ENCODE measurements at places on chromosomes 16 and 17.

GRCh38 chr16:49643429-49644144 lies 212.3 kb downstream of the ZNF423 start:
- no peak for DNase-seq

DNA sequence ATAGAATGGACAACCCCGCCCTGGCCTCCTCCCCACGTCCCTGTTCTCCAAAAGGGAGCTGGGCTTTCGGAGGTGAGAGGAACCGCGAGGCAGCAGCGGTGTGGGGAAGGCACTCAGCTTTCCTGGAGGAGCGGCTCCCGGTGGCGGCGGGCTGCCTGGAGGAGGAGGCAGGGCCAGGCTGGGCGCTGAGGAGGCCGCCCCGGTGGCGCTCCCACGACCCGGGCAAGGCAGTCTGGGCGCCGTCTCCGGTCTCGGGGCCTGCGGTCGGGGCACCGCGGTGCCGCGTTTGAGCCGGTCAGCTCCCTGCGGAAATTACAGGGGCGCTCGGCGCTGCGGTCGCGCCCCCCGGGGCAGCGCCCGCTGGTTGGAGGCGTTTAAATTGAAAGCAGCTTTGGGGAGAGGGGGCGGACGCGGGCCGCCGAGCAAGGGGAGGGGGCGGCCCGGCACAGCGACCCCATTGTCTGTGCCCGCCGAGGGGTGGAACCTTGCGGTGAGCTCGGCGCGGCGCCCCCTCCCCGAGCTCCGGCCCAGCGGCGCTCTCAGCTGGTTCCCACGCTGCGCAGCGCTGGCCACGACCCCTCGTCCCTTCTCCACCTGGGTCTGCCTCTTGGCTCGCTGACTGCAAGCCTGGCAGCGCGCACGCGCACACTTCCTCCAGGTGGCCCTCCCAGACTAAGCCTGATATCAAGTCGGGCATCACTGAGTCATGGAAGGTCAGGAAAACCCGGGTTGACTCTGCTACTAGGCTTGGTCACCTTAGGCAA lies 58.7 kb upstream of the DLX4 start:
- no peak for DNase-seq

- DNase-seq: no peak
Observed at GRCh38 chr17:43469145-43469544, 14.6 kb upstream of the DHX8 start.

- DNase-seq: no peak
Observed at GRCh38 chr17:372157-373152, 19.8 kb upstream of the RPH3AL start.

GRCh38 chr16:76906552-76906951 lies 284.4 kb upstream of the MON1B start:
- DNase-seq: no peak

DNA sequence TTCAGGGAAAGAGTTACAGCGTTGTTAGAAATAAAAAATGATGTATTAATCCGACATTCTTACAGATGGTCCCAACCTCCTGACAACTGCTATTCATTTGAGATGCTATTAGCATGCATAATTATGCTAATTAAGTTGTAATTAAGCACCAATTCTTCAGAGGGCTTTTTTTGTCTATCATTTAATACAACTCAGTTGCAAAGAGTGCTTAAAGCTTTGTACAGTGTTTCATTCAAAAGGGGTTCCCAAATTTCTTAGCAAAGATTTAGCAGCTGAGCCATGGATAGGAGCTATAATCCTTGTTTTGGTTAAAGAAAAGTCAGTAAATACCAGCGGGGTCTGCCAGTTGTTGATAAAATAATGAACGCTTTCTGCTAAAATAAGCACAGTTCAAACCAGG lies 150.7 kb upstream of the DYNLRB2 start:
- DNase-seq: no peak

DNA sequence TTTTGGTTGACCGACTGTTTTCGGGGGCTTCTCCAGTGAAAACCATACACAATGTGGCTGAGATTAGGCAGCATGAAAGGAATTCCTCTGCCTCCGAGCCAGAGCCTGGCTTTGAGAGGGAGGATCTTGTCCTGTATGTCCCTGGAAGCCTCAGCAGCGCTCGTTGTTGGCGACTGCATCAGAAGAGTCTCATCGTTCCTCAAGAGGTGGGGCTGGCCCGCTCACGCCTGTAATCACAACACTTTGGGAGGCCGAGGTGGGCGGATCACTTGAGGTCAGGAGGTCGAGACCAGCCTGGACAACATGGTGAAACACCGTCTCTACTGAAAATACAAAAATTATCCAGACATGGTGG lies 15.0 kb downstream of the HS3ST6 start:
- DNase-seq: no peak

DNA sequence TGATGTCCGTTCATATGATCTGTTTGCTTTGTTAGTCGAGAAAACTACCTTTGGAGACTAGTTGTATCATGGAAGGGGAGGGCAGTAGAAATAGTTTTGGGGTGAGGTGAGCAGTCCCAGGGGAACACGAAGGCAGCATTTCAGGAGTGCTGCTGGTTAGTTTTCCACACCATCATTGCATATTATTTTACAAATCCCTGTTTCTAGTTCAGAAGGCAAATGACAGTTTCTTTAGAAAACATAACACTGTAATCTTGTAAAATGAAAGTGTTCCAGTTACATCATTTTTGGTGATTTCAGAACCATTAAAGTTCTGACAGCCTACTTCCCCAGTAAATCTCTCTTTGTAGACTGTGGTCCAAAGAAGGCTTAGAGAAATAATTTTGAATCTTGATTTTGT lies 25.4 kb downstream of the BANP start:
- no peak for DNase-seq

DNA sequence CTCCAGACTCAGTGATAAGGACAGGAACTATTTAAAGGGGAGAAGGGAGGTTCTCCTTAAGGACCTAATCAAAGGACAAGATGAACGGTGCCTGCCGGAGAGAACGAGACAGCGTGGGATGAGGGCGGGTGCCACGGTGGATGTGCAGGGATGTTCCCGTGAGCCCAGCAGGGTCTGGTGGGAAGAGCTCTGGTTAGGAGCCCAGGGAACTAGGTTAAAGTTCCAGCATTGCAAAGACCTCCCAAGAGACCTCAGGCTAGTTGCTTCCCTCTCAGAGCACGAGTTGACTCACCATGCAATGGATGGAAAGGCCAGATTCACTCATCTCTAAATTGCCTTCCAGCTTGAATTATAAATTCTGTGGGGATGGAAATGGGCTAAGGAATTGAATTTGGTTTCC lies 14.7 kb downstream of the CCR7 start:
- no peak for DNase-seq

DNA sequence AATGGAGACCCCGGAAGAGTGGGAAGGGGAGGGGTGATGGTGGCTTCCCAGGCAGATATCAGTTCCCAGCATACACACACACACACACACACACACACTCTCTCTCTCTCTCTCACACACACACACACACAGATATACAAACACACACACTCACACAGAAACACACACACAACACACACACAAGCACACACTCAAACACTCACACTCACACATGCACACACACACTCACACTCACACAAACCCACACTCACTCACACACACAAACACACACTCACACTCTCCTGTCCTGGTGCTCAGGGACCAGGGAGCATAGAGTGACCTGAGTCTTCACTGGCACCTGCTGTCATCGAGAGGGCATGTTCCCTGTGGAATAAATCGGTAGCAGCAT lies 5.6 kb downstream of the CA4 start:
- DNase-seq: no peak

DNA sequence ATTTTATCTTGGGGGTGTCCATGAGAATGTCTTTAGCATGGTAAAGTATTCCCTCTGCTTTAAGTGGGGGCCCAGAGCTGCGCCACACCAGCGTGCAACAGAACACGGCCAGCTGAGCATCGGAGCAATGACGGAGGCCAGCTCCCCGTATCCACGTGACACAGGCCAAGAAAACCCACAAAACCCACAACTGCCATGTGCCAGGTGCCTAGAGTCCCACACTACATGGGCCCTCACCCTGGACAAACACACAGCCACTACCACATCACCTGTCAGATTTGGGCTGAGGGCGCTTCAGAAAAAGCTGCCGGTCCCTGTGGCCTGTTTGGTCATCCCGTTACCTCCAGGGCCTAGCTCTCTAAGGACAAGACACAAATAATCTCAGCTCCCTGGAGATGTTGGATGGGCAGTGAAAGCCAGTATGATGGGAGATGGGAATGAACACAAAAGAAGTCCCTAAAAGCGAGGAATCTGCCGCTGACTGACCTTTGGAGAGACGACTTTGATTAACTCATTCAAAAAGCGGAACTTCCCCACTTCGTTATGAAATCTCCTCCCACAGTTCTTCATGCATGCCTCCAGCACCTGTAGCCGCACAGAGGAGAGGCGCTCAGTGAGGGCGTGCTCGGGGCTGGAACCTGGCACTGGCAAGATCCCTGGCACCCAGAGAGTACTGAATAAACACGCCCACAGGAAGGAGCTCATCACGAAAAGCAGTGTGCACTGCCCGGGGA lies 17.1 kb downstream of the GGA3 start:
- no peak for DNase-seq

- no peak for DNase-seq
Observed at GRCh38 chr16:53503991-53504663, 1.1 kb upstream of the AKTIP start.

- no peak for DNase-seq
Observed at GRCh38 chr16:30075503-30076275, at the start of gene PPP4C. Gene PPP4C, plus strand, starts transcription at chr16:30075994. Its CDS starts 384 bp downstream, at chr16:30076378.

GRCh38 chr17:69677130-69677529 lies 262.6 kb downstream of the MAP2K6 start:
- no peak for DNase-seq

DNA sequence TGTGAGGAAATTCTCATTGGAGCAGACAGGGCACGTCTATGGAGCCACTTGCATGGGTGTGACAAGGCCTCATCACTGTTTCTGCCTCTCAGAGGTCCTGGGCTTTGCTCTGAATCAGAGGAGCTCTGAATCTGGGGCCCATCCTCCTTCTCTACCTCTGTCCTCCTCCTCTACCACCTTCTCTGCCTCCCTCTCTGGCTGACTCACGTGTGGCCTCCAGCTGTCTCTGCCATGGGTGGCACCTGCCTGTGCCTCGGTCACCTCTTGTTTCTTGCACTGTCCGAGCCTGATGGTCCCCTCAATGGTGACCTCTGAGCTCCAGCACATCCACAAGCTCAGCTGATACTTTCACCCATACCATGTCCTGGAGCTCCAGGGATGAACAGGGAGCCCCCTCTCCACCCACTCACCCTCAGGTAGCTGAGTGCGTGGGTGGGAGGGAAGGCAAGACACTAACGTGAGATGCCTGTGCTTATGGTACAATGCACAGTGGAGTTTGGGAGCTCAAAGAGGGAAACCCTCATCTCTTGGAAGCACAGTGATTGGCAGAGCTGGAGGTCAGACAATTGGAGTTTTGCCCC lies 116.4 kb upstream of the CRHR1 start:
- DNase-seq: no peak

- DNase-seq: peak; percentile 38
Observed at GRCh38 chr16:86142801-86143236, 243.9 kb downstream of the IRF8 start.

GRCh38 chr17:61196302-61196704 lies 203.3 kb upstream of the TBX2 start:
- no peak for DNase-seq

- DNase-seq: no peak
Observed at GRCh38 chr17:4577386-4577993, 6.8 kb upstream of the SMTNL2 start.

DNA sequence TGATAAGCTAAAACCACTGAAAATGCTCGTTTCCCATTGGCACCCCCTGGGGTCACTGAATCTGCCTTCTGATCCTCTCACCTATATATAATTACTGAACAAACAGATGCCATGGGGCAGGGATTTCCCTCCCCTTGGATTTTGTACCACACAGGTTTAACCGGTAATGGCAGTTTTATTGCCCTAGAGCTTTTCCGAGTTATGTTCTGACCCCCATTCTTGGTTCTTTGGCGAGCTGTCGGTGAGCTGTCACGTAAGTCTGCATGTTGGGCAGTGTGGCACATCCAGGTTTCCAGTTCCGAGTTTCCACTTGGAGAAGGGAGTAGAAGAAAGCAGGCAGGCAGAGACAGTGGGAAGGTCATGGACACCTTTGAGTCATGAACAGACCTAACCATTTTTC lies 7.1 kb downstream of the TMEM97 start:
- no peak for DNase-seq

GRCh38 chr17:41163828-41164227 lies 3.3 kb upstream of the KRTAP4-4 start:
- no peak for DNase-seq

DNA sequence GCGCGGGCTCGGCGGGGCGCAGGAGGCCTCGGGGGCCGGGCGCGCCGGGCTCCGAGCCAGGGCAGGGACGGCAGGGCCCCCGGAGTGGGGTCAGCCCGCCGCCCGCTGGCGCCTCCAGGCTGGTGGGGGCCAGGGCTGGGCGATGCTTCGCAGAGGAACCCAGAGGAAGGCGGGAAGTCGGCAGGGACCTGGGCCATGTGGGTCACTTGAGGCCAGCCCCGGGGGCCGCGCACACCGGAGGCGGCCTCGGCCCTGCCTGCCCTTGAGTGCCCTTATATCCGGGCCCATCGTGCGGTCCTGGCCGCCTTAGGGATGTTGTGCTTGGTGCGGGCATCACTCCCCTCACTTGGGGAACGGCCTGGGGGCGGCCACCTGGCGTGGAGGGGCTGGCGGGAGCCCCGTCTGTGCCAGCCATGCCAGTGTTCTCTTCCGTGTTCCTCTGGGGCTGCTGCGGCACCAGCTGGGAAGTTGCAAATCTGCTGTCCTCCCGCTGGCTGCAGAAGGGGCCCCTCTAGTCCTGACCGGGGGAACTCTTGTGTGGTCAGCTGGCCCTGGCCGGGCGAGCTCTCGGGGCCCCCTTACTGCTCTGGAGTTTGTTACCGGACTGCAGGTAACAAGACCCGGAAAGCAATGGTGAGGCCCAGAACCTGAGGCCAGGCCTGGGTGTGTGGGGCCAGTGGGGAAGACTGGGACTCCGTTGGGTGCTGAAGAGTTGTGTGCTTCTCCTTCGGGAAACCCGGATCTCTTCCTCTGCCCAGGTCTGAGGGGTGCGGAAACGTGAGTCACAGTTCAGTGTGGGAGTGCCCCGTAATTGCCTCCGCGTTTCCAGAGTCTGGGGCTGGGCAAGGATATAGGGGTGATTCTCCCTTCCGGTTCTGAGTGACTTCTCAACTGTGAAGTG lies 849 bp downstream of the CAPN15 start:
- DNase-seq: no peak

DNA sequence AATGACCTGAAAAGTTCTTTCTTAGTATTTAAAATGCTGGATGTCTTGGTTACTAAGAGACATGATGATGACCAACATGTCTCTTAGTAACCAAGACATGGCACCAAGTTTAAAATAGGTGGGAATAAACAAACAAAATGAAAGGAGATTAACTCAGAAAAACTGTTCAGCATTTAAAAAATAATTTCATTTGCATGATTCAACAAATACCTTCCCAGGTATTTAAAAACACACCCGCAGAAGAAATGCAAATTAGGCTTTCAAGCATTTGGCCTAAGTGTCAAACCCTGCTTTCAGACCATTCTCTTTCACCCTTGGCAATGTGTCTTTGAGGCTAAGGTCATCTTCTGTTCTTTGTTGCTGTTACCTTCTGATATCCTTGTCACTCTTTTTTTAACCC lies 91.4 kb upstream of the CORO6 start:
- no peak for DNase-seq
